ENCODE measurements at places on chromosomes 1 and 21.

- no peak for DNase-seq
Observed at GRCh38 chr21:29184037-29184436, 53.6 kb downstream of the MAP3K7CL start.

DNA sequence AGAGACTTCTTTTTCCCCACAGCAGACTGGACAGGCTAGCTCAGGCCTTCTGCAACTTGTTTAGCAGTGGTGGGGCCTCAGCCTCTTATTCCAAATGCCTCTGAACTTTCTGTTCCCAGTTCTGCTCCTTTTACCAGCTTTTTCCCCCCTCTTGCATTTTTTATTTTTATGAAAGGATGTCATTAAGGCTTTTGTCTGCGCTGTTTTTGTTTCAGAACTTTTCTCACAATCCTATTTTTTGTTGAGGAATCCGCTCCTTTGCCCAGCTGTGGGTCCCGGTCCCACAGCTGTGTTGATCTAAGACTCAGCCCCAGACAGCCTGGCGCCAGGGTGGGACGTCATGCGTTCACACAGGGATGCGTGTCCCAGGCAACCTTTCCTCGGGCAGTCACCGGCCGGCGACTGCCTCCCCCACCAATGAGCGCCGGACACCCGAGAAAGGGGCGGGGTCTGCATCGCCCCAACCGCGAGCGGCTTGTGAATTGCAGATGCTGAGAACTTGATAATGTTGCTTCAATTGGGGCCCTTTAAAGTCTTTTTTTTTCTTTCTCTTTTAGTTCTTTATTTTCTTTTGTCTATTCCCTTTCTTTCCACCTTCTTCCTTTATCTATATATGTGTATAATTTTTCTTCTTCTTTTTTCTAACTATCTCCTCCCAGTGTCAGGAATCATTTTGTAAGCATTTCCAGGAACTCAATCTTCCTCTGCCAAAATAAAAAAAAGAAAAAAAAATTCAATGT is 3.0 kb upstream of the ID3 start:
- DNase-seq: peak; percentile 95

DNA sequence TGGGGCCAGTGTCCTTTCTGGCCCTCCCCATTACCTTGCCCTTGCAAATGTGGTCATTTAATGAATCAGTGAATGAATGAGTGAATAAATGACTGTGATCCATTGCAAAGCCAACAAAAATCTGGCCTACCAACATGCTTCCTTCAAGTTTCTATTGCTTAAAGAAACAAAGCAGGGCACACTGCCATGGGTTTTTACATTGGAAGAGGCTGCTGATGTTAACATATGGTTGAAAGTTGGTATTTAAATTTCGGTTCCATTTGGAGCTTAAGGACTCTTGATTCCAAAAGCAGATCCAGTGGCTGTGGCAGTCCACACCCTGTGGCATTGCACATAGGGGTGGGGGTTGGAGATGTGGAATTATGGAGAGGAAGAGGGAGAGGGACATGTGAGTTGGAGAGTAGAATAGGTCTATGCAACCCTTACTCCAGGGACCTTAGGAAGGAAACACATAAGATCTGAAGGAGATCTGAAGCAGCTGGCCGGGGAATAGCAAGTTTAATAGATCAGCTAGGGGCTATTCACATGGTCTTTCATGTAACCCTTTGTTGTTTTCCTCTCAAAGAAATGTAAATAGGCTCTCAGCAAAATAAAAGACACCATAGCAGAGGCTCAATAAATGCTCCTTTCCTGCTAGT is 7.2 kb downstream of the ABCA4 start:
- no peak for DNase-seq

DNA sequence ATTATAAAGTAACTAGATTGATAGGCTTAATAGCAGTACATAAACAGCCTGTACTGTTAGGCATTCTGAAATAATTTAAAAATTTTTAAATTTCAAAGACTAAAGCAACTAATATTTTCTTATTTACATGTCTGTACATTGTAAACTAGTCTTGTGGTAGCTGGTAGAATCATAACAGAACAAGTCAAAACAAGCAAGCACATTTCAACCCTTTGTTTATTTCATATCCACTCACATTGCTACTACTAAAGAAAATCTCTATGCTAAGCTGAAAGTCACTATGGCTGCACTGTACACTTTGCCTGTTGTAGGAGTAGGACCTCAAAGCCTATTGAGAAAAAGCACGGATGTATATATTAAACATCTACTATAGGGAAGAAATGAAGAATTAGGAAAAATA is 738.2 kb upstream of the ADGRL4 start:
- no peak for DNase-seq

GRCh38 chr1:6052543-6053205 is 7.0 kb downstream of the KCNAB2 start:
- no peak for DNase-seq

- no peak for DNase-seq
Observed at GRCh38 chr1:39663559-39663958, 8.3 kb downstream of the NT5C1A start.

- DNase-seq: no peak
Observed at GRCh38 chr1:5579966-5580365, 412.3 kb downstream of the NPHP4 start.

- no peak for DNase-seq
Observed at GRCh38 chr1:236657398-236657797, 28.9 kb upstream of the ACTN2 start.

- DNase-seq: no peak
Observed at GRCh38 chr1:204834752-204835151, 35.9 kb upstream of the NFASC start.

GRCh38 chr1:243500512-243500911 is 244.7 kb downstream of the SDCCAG8 start:
- DNase-seq: no peak

DNA sequence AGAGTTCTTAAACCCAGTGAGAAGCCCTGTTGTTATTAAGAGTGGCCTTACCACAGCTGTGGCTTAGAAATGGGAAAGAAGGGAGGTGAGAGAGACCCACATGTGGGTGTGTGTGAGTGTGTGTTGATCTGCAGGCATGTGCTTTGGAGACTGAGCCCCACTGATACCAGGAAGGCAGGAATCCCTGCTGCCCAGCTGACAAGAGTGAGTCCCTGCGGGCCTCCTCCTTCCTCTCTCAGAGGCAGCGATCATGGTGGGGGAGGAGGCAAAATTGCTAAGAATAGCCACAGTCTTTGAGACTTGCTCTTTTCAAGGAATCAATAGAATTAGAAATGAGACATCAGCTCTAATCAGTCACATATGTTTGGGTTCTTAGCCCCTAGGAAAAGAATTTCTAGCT is 87.0 kb upstream of the WARS2 start:
- no peak for DNase-seq

DNA sequence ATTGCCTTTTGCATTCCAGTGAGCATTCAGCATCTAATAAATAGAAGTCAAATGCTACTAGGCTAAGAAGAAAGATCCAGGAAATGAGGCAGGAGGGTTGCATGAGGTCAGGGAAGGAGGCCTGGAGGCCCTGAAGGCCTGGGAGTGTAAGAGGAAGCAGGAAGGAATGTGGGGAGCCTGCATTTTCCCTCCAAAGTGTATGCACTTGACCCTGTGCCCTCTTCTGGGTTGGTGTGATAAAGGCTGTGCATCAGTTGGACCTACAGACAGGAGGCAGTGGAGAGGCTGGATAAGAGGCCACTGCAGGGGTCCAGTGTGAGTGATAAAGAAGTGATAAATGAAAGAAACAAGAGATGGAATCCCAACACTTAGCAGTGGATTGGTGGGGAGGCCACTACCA is 20.4 kb downstream of the KIAA1614 start:
- no peak for DNase-seq

DNA sequence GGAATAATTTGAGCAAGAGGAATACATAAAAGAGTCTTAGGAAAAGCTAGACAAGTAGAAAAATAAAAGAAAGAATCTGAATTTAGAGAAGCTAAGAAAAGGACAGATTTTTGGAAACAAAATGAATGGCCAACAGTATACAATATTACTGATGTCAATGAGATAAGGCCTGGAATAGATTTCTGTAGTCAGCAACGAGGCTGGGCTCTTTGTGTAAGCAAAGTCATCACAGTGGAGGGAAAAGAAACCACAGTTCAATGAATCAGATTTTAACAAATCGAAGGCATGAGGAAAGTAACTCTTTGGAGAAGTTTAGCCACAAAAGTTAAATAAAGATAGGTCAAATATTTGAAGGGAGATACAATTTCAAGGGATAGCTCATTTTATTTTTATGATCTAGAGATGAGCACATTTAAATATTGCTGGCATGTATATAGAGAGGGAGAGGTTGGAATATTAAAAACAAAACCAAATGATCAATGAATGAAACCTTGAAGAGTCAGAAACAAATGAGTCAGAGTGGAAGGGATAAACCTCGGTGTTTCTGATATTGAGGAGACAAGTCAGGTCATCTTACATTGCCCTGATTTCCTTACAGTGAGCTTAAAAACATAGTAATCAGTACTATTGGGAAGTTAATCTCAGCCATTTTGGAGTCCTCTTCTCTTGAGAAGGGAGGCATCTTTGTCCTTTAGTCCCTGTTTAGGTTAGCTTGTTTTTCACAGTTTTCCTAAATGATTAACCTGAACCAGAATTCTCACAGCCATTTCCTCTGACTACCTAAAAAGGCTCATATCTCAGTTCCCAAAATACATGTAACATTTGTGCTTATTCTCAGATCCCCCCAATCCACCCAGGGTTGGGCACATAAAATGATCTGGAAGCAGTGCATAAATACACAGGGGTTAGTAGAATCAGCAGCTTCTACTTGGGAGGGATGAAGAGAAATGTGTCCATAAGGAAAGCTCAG is 620.0 kb upstream of the B3GALT2 start:
- DNase-seq: no peak

GRCh38 chr1:67350783-67351182 is 43.1 kb downstream of the IL12RB2 start:
- DNase-seq: no peak

GRCh38 chr1:101079341-101079740 is 53.8 kb upstream of the DPH5 start:
- DNase-seq: no peak

Measured in NCI-H187 (cell line).